ENCODE measurements at places on chromosomes 16 and 17. TPM values are rescaled to one million over a fixed set of nuclear protein-coding genes. Genes with fewer than 3 reads are reported as not detected.

VAT1L gene
- not detected for polyA plus RNA-seq

GRCh38 chr16:73714976-73715375 lies 581.6 kb upstream of the PSMD7 start:
- H3K4me1 ChIP-seq, result no peaks in the 10 kb centered on the region
- H3K27me3 ChIP-seq, result peaks cover 7% of the 10 kb centered on the region
- DNase-seq, result no peak
- no peaks in the 10 kb centered on the region for H3K36me3 ChIP-seq
- no peak overlapping the region for H3K27ac ChIP-seq
- no peak overlapping the region for H3K4me3 ChIP-seq

GHDC gene
- polyA plus RNA-seq, result 27.6 TPM

OR1D2 gene
- polyA plus RNA-seq, result not detected

DNA sequence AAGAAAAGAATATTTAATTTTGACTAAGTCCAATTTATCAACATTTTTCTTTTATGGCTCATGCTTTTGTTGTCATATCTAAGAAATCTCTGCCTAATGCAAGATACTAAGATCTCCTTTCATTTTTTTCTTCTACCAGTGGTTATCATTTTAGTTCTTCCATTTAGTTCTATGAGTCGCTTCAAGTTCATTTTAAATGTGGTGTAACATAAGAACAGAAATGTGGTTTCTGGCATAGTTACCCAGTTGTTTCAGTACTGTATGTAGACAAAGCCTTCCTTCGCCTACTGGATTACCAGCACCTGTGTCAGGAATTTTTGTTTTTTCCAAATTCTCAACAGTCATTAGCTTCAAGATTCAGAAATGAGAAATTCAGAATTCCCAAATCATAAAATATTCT lies 175.7 kb downstream of the PARN start:
- H3K27me3 ChIP-seq, result no peaks in the 10 kb centered on the region
- H3K4me3 ChIP-seq, result no peak overlapping the region
- H3K4me1 ChIP-seq, result no peaks in the 10 kb centered on the region
- no peak overlapping the region for H3K27ac ChIP-seq
- DNase-seq, result no peak
- peaks cover 7% of the 10 kb centered on the region for H3K36me3 ChIP-seq

GRCh38 chr17:63113167-63113566 lies 147.1 kb downstream of the TANC2 start:
- peaks cover 4% of the 10 kb centered on the region for H3K4me1 ChIP-seq
- no peak overlapping the region for H3K4me3 ChIP-seq
- no peak overlapping the region for H3K27ac ChIP-seq
- H3K27me3 ChIP-seq, result no peaks in the 10 kb centered on the region
- DNase-seq, result peak; percentile 1
- H3K36me3 ChIP-seq, result no peaks in the 10 kb centered on the region

GRCh38 chr16:87033021-87033471 lies 284.1 kb downstream of the C16orf95 start:
- H3K4me3 ChIP-seq, result no peak overlapping the region
- no peak for DNase-seq
- H3K36me3 ChIP-seq, result no peaks in the 10 kb centered on the region

DNA sequence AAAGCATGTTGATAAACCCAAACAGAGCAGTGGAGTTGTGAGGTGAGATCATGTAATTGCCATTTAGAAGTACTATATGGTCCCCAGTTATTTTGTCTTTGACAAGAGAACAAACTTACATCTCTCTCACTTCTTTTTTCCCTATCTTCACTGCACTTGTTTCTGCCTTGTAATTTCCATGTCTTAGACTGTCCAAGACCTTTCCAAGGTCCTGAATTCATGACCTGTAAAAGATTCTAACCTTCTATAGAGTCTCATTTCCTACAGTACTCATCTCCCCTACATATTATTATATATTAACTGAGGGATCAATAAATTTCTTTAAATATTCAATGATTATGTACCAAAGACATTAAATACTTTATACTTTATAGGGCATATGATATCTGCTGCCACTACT lies 295.3 kb upstream of the KIF2B start:
- no peak for DNase-seq
- no peaks in the 10 kb centered on the region for H3K4me1 ChIP-seq
- H3K36me3 ChIP-seq, result no peaks in the 10 kb centered on the region
- no peak overlapping the region for H3K4me3 ChIP-seq

FOXJ1 gene
- not detected for polyA plus RNA-seq

GRCh38 chr17:47731396-47731795 lies 1.6 kb upstream of the TBX21 start:
- no peak overlapping the region for H3K27ac ChIP-seq
- no peak for DNase-seq
- no peaks in the 10 kb centered on the region for H3K36me3 ChIP-seq
- H3K27me3 ChIP-seq, result peaks cover 17% of the 10 kb centered on the region
- H3K4me3 ChIP-seq, result no peak overlapping the region
- peaks cover 48% of the 10 kb centered on the region for H3K4me1 ChIP-seq

- H3K4me3 ChIP-seq, result no peak overlapping the region
- H3K36me3 ChIP-seq, result no peaks in the 10 kb centered on the region
- no peak for DNase-seq
- H3K27me3 ChIP-seq, result peaks cover 28% of the 10 kb centered on the region
- no peak overlapping the region for H3K27ac ChIP-seq
- peaks cover 4% of the 10 kb centered on the region for H3K4me1 ChIP-seq
These were observed 25.3 kb upstream of the UBE2I start for GRCh38 chr16:1283996-1284616.

- no peak for DNase-seq
- H3K27ac ChIP-seq, result no peak within 1 kb of the TSS
- H3K36me3 ChIP-seq, result no peaks in the 10 kb centered on the region
- peaks cover 5% of the 10 kb centered on the region for H3K27me3 ChIP-seq
- no peak within 1 kb of the TSS for H3K4me3 ChIP-seq
These were observed at the start of gene ZNF205 for GRCh38 chr16:3112058-3112880. Gene ZNF205 (plus strand): TSS chr16:3112586. CDS start chr16:3113431, 845 bp downstream.

- no peaks in the 10 kb centered on the region for H3K4me1 ChIP-seq
- H3K27ac ChIP-seq, result no peak overlapping the region
These were observed 80.8 kb upstream of the NOL11 start for GRCh38 chr17:67636834-67637520.

DNA sequence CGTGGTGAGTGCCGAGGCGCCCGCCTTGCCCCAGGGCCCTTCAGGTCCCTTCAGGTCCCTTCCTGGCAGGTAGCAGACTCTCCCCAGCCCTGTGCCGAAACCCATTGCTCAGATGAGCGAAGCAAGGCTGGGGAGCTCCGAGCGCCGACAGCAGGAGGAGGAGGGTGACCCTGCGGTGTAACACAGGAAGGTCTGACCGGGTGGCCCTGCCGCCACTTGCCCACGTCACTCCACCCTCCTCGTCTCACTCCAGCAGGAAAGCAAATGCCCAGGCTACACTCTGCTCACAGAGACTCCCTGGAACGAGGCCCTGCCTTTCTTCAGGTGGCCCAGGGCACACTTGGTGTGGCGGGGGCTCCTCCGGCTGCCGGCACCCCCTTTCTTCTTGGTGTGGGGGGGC lies 57.2 kb downstream of the ACTG1 start:
- H3K27ac ChIP-seq, result no peak overlapping the region
- no peaks in the 10 kb centered on the region for H3K36me3 ChIP-seq
- no peak overlapping the region for H3K4me3 ChIP-seq
- DNase-seq, result no peak
- H3K4me1 ChIP-seq, result peaks cover 18% of the 10 kb centered on the region

DNA sequence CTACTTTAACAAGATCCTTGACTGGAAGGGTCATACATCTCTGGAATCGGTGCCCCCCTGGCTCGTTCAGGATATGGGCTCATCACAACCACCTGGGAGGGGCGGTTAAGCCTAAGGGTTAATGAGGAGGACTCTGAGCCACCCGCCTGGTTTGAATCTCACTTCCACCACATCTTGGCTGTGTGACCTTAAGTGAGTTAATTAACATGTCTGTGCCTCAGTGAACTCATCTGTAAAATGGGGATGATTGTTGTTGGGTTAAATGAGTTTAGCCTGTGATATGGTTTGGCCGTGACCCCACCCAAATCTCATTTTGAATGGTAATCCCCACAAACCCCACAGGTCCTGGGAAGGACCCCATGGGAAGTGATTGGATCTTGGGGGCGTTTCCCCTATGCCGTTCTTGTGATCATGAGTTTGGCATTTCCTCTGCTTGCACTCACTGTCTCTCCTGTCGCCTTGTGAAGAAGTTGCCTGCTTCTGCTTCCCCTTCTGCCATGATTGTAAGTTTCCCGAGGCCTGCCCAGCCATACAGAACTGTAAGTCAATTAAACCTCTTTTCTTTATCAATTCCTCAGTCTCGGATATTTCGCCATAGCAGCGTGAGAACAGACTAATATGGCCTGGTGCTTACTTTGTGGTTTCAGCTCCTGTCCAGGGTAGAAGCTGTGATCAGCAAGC lies 214.0 kb upstream of the CIBAR2 start:
- peaks cover 28% of the 10 kb centered on the region for H3K4me1 ChIP-seq
- no peak overlapping the region for H3K4me3 ChIP-seq
- peaks cover 25% of the 10 kb centered on the region for H3K27me3 ChIP-seq
- H3K27ac ChIP-seq, result peak overlapping the region; percentile 36
- H3K36me3 ChIP-seq, result no peaks in the 10 kb centered on the region
- DNase-seq, result no peak

- no peaks in the 10 kb centered on the region for H3K27me3 ChIP-seq
- no peak overlapping the region for H3K27ac ChIP-seq
- H3K4me1 ChIP-seq, result peaks cover 23% of the 10 kb centered on the region
- H3K36me3 ChIP-seq, result peaks cover 25% of the 10 kb centered on the region
- H3K4me3 ChIP-seq, result no peak overlapping the region
- peak; percentile 10 for DNase-seq
These were observed 9.2 kb downstream of the PER1 start for GRCh38 chr17:8142887-8143580.

DNA sequence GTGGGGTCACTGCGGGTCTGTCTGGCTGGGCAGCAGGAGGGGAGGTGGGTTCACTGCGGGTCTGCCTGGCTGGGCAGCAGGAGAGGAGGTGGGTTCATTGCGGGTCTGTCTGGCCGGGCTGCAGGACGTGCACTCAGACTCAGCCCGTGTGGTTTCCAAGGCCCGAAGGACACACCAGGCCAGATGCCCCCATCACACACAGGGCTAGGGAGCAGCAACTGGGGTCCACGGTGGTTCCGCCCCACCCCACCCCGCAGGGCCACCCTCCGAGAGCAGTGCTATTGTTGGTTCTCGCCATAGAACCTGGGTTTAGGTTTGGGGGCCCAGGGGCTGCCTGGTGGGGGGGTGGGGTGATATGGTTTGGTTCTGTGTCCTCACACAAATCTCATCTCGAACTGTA lies 5.8 kb upstream of the CIAO3 start:
- H3K27me3 ChIP-seq, result no peaks in the 10 kb centered on the region
- no peaks in the 10 kb centered on the region for H3K4me1 ChIP-seq
- no peaks in the 10 kb centered on the region for H3K36me3 ChIP-seq
- H3K4me3 ChIP-seq, result no peak overlapping the region
- no peak for DNase-seq

SLC5A11 gene
- not detected for polyA plus RNA-seq

MMP25 gene
- polyA plus RNA-seq, result not detected

MRPS23 gene
- 28.7 TPM for polyA plus RNA-seq

ASIC2 gene
- not detected for polyA plus RNA-seq

DNA sequence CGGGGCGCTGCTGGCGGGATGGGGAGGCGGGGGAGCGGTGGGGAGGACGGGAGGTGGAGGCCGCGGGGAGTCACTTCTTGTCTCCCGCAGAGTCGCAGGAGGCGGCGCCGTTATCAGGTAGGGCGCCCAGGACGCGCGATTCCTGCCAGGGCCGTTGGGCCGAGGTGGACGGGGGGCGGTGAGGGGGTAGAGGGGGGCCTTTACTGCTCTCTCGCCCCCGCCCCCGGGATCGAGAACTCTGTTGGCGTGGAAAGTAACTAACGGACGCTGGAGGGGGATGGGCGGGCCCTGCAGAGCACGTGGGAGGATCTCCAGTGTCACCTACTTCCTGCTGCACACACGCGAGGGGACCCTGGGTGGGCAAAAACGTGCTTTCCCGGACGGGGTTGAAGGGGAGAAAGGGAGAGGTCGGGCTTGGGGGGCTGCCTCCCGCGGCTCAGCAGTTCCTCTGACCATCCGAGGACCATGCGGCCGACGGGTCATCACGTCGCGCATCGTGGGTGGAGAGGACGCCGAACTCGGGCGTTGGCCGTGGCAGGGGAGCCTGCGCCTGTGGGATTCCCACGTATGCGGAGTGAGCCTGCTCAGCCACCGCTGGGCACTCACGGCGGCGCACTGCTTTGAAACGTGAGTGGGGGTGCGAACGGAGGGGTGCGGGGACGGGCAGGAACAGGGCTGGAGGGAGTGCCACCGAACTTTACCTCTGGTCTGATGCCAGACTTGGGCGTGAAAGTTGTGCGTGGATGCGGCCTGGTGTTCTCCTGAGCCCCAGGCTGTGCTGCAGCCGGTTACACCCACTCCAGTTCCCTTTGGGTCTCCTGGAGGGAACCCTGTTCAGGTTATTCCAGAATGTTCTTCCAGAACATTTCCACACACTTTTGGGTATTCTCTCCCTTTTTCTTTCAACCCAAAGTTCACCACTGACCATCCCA lies 569 bp downstream of the PRSS21 start:
- H3K4me3 ChIP-seq, result peak overlapping the region; percentile 5
- no peaks in the 10 kb centered on the region for H3K36me3 ChIP-seq
- peaks cover 15% of the 10 kb centered on the region for H3K27me3 ChIP-seq
- no peak overlapping the region for H3K27ac ChIP-seq
- no peaks in the 10 kb centered on the region for H3K4me1 ChIP-seq
- no peak for DNase-seq

GSG1L2 gene
- polyA plus RNA-seq, result not detected

DNA sequence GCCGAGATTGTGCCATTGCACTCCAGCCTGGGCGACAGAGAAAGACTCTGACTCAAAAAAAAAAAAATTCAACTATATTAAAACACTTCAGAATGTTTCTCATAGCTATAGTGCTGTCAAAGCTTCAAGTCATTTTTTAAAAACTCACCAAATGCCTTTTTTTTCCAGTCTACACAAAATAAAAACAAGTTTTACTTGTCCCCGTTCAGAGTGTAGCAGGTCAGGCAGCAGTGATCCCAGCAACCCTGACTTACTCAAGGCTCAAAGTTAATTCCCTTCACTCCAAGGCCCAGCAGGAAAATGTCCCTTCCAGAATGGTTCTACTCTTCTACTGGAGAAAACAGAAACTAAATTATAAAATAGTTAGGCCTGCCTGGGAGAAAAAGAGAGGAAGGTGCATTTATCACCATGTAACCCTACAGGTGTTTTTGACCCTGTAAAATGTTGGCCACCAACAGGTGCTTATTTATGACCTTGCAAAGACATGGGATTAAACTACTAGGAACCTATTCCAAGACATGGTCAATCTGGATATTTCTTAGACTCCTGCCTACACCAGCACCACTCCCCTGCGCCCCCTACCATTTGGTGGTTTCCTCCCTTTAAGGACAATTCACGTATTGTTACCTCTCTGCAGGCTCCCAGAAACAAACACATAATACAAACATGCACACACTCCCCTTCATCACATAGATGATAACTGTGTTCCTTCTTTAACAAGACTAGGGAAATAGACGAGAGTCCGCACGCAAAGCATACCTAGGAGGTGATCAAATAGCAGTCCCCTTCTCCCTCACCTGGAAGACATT lies 5.4 kb downstream of the AMFR start:
- H3K27me3 ChIP-seq, result no peaks in the 10 kb centered on the region
- peak overlapping the region; percentile 40 for H3K4me3 ChIP-seq
- H3K4me1 ChIP-seq, result peaks cover 47% of the 10 kb centered on the region
- no peak overlapping the region for H3K27ac ChIP-seq
- DNase-seq, result no peak

MYCBPAP gene
- not detected for polyA plus RNA-seq
